ENCODE measurements at places on chromosomes 1 and 21.

DNA sequence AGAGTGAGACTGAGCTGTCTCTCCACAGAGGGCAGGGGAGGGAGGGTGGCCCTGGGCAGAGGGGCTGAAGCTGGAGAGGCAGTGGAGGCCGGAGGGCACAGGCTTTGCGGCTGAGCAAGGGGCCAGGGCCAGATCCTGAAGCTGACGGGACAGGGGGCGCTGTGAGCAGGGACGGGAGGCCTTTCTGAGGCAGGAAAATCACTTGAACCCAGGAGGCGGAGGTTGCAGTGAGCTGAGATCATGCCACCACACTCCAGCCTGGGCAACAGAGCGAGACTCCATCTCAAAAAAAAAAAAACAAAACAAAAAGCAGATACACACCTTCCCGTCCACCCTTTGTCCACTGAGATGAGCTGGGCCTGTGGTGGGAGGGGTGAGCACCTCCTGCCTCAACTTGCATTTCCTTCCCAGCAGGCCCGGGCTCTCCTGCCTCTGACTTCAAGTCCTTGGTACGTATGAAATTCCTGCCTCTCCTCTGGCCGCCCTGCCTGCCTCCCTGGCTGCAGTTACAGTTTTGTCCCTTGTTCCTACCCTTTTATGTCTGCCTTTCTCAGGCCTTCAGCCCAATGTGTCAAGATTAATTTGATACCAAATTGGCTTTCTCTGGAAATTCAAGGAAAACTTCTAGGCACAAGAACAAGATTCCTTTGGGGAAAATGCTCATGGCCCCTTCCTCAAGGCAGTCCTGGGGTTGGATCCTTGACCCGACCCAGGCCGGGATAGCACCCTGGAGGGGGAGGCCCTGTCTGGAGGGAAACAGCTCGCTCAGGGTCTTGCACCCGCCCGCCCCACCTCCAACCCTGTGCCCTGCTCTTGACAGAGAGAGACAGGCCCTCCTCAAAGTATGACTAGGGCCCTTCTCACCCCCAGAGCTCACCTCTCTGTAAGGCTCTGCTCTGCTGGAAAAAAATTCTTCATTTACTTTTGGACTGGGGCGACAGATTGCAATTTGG lies 11.2 kb upstream of the ADAMTSL4 start:
- DNase-seq: no peak

GRCh38 chr1:226664413-226665101 lies 74.5 kb downstream of the ITPKB start:
- DNase-seq: no peak

DNA sequence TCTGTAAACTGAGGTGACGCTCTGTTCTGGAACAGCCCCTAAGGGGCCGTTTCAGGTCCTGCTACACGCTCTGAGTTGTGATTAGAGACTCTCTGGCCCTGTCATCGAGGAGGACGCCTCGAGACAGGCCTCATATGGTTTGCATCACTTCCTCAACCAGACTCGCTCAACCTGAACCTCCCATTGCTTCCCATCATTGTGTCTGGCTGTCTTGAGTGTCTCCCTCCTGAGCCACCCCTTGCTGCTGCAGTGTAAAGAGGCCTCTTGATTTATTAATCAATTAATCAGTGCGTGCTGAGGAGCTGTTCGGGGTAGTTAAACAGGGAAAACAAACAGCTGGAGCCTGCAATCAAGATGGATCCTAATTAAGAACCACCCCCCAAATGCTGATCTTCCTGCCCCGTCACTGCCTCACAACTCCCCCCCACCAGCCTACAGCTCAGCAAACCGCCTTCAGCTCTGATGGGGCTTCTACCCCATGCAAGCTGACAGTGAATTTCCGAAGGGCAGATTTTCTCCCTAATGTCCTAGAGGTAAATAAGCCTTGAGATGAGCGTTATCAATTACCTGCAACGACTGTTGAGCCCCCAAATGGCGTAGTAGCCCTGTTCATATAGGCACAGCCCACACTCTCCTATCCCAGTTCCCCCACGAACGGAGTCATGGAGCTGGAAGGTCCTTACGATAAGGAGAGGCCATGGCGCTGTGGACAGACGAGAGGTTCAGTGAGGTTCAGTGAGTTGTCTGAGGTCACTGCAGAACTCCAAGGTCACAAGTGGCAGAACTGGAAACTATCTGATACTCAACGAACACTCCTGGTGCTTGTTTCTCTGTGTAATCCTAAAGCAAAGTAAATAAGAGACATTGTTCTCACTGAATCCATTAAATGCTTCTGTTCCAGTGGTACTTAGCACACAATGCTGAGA lies 210.6 kb downstream of the KIF26B start:
- no peak for DNase-seq

- DNase-seq: no peak
Measured at GRCh38 chr1:155537193-155537592, 25.4 kb downstream of the ASH1L start.

- no peak for DNase-seq
Measured at GRCh38 chr1:11761988-11762406, at the start of gene C1orf167. TSS of gene C1orf167 (plus strand) at chr1:11762193. CDS start at chr1:11764401, 2,208 bp downstream.

DNA sequence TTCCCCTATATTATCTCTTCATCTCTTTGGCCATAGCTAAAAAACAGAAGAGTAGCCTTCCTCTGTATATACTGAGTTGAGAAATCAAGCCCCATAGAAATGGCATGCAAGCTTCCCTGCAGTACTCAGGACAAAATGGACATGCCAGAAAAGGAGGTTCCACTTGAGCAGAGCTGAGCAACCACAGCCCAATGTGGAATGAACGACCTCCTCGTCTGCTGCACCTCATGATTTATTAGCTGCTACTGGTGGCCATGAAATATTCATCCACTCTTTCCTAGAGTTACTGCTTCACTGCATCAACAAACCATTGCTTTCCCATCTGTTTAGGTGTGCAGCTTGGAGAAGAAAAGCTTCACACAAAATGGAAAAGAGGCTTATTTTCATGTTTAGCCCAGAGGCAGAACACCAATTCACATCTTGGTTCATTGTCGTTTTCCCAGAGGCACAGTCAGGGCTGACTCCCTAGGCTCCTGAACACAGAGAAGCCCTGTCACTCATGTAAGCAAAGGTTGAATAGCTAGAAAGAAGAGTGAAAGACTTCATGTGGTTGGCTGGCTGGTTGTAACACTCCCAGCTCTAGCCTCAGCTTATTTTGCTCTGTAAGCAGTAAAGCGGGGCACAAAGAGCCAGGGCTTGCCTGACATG lies 148.0 kb downstream of the TSEN15 start:
- no peak for DNase-seq

GRCh38 chr1:51728611-51729155 lies 111.8 kb downstream of the OSBPL9 start:
- no peak for DNase-seq

GRCh38 chr1:43554444-43554992 lies 23.8 kb downstream of the PTPRF start:
- no peak for DNase-seq

DNA sequence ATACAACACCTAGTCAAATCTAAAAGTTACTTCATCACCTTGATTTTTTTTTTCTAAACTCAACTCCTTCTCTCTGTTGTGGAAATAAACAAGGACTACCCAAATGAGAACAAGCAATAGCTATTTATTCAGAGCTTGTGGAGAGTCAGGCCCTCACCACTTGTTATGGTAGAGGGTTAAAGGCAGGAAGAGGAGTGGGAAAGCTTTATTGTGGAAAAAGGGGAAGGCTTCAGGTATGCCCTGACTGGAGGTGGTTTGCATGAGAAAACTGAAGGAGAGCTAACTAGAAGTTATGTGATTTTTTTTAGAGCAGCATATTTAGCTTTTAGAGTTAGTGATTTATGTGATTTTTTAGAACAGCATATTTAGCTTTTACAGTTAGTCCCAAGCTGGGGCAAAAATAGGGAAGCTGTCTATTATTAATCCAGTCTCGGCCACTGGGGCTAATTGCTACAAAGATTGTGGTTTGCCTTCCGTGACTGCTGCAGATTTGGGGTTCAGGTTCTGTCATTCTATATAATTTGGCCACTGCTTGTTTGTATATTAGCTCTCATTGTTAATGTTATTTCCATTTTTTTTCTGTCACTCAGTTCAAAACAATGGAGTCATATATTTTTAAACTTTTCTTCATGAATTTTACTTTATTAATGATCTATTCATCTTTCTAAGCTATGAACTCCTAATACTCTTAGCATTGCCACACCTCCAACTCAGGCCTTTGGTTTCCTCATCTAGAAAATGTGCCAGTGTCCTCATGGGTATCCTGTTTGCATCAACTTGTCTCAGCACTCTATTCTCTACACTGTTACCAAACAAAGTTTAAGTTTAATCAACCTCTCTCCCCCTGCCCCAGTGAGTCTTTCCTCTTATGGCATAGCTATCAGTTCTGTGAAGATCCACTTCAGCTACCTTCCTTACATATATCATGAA lies 713.0 kb downstream of the BRINP3 start:
- DNase-seq: no peak

- no peak for DNase-seq
Measured at GRCh38 chr1:23625459-23625858, 66.1 kb upstream of the RPL11 start.

DNA sequence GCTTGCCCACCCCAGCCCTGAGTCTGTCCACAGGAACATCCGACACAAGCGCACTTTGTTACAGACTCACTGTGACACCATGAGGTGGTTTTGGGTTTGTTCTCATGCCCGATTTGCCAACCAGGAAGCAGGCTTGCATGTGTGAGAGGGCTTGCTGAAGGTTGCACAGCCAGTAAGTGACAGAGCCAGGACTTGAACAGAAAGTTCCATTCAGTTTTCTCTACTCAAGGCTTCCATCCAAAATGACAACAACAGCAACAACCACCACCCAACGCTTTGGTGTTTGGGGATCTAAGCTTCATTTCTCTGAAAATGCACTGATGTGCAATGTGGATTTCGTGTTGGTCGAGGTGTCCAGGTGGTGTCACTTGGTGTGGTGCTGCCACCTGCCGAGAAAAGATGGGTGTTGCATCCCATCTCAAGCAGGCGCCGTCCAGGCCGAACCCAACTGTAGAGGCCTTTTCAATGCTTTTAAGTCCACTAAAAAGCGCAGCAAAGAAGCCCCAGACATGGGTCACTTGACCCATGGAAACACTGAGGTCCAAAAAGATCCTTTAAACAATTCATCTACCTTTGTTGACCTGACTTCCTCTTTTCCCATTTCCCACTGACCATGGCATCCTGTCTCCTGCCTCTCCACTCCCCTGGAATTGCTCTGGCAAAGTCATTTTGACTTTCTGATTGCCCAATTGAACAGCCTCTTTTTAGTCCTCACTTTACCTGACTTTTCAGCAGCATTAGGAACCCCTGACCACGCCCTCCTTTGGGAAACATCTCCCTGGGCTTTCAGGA lies 12.2 kb downstream of the CITED4 start:
- DNase-seq: peak; percentile 72

Data from activated T-cell treated with anti-CD3 and anti-CD28 coated beads for 4 hours (primary cell).